CD4-positive, alpha-beta T cell treated with Interferon alpha-2 for 1 hour (primary cell): ENCODE measurements at places on chromosomes 4 and X.

DNA sequence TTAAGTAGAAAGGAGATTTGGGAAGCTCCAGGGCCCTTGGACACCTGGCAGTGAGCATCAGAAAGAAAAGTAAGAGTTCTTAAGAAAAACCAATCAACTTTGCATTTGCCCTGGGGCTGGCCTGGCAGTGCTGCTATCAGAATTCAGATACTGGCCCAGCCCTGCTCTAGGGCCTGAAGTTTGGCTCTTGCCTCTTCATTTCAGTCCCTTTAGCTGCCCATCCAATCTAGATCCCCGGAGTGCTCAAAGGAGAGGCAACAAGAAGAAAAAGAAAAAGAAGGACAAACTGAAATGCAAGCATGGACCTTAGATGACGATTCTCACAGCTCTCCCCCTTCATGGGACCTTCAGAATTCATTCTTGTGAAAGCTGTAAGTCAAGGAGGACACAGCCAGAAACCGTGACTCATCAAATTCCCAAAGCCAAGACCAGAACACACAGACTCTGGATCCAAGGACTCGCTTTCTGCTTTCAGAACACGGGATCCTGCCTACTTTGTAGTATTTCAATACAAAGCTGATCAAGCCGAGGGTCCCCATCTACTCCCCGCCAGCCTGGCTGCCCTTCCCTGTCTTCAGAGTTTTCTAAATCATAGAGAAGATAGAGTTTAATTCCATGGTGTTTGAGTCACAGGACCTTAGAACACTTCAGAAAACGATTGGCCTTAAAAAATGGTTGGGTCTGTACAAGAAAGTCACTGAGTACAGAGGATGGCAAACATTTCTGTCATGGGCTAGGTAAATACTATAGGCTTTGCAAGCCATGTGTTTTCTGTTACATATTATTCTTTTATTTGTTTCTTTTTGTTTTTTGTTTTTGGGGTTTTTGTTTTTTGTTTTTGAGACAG lies 103.7 kb downstream of the RBM47 start:
- DNase-seq = no peak

DNA sequence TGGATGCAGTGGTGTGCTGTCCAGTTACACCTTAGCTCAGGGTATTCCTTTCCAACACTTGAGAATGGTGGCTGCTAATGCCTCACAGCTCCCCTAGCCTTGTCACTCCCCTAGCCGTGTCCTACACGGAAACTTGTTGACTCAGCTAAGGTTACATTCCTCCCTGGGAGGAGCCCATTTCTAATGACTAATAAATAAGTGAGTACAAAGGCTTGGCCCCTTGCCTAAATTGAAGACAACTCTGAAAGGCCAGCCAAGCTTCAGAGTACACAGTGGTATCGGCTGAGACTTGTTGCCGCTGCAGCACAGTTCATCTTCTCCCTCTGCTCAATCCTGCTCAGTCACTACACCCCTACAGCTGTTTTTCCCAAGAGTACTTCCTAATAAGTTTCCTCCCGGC lies 21.2 kb upstream of the SLC25A31 start:
- DNase-seq = no peak

DNA sequence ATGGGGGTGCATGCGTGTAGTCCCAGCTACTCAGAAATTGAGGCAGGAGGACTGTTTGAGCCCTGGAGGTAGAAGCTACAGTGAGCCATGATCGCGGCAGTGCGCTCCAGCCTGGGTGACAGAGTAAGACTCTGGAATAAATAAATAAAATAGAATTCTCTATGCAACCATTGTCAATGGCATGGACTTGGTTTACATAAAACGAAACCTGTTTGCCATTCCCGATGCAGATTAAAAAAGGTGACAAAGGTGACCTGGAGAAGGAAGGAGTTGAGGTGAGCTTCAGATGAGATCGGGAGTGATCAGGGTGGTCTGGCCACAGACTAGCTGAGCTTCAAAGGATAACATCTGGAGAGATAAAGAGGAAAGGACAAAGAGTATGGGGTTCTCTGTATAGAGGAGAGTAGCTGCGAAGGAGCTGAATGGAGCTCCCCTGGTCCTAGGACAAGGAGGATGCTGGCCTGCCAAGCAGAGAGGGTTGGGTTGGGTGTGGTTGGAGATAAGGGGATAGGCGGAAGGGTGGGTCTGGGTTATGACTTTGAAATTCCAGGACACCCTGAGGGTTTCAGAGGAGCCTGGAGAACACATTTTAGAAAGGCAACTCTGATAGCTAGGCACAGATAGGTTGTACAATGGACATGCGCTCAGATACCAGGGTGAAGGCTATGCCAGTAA lies 98.6 kb downstream of the RBM47 start:
- no peak for DNase-seq

DNA sequence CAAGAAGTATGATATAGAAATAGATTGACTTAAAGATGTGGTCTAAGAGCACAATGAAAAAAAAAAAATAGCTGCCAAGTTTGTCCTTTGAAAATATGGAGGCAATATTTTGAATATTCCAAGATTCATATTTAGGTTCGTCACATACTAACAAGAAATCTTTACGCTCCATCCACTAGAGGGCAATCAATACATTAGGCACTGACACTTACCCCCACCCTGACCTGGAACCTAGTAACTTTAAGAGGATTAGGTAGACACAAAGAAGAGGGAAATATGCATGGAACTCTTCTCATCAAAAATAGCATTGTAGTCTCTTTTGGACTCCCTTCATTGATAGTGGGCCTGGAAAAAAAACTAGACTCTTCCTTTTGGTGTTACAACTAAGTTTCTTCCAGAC lies 1108.1 kb downstream of the PCDH19 start:
- DNase-seq = no peak

DNA sequence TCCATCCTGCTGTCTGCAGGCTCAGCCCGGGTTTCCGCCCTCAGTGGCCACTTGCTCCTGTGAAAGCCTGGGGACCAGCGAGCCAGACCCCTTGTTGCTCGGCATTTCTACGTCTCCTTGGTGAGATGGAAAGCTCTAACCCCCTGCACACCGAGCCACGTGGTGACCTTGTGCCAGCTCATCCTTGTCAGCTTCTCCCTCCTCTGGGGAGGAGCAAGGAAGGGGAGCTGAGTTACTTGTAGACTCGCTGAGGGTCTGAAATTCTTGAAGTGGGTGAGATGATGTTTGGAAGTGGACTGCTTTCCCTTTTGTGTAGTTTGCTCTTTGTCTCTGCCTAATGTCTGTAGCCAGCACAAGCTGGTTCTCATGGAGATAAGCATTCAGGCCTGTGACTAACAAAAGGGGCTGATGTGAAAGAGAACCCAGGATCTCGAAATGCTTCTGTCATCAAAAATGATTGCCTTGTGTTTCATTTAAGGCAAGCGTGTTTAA lies 29.3 kb downstream of the RGS12 start:
- no peak for DNase-seq

- no peak for DNase-seq
Observed at GRCh38 chr4:187128222-187128621, 404.6 kb upstream of the FAT1 start.

GRCh38 chr4:7630568-7631287 lies 196.0 kb upstream of the PSAPL1 start:
- no peak for DNase-seq

DNA sequence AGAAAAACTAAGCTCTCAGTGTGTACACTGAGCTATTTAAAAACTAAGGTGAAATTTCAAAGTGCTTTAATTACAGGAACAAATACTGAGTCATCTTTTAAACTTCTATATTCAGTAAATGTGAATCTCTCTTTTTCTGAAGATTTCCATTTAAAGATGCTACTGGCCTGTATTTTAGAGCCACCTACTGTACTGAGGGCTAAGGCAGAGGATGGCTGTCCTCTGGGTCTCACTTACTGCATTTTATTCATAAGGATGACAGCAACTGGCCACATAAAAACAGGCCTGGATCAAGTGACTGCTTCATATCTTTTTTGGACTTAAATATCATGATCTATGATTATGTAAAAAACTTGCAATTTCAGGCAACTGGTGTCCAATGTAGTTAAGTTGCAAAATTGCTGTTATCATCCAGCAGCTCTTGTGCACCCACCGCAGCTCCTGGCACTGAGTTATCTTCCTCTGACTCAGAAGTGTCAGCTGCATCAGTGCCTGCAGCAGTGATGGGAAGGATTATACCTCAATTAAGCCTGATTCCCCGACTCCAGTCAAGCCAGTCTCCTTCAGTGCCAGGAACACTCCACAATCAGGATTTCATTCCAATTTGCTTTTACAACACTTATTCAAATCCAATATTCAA lies 1073.7 kb downstream of the PDHA2 start:
- DNase-seq = no peak

GRCh38 chr4:154018659-154019058 lies 229.8 kb upstream of the SFRP2 start:
- DNase-seq = peak; percentile 15

GRCh38 chr4:40322811-40323210 lies 12.3 kb upstream of the CHRNA9 start:
- DNase-seq = no peak

DNA sequence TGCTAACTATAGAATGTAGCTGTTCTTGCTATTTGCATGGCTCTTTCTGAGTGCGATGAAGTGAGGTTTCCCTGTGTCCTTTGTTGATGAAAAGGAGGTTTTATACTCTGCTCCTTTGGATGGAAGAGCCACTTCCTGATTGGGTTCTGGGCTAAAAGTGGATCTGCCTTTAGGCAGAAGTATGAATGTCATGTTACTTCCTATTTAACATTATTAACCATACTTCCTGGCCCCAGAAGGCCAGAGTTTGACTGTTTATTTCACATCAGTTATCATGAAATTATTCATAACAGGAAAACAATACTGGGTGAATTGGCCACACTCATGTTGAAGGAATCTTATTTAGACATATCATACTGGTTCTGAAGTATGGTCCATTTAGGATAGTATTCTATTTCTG lies 386.2 kb downstream of the PCDH7 start:
- DNase-seq = no peak

DNA sequence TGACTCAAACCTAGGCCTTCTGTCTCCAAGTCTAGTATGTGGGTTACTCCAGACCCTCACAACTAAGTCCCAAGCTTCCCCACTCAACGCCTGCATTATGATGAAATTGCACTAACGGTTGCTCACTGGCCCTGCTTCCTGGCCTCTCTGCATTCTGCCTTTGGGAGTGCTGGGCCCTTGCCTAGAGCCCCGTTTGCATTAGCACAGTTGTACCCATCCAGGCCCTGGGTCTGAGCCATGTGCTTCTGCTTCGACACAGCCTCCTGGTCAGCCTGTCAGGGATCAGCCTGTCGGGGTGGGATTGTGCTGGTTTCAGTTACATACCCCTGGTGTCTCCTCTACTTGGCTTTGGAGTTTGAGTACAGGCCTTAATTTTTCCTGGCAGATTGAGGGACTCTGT lies 58.4 kb downstream of the DCUN1D4 start:
- no peak for DNase-seq

DNA sequence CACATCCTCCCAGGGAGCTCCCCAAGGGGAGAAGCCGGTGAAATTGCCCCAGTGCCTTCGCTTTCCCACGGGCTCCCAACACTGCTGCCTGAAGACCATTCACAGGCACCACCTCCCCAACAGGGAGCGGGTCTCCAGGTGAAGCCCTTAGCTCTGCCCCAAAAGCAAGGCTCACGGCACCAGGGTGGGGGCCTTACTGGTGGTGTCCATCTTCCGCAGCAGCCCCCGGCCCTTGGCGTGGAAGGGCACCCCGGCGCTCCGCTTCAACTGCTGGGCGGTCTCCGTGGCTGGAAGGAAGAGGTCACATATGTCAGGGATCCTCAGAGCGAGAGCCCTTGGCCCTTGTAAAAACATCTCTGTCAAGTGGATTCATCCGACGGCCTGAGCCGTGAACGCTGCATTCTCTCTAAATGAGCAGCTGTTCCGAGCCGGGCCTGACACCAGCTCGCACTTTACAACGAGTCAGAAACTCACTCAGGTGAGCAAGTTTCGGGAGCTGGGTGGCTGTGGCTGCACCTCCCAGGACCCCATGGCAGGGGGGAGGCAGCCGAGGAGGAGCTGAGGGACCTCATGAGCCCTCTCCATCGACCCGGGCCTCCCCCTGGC lies 20.9 kb downstream of the NELFA start:
- no peak for DNase-seq

DNA sequence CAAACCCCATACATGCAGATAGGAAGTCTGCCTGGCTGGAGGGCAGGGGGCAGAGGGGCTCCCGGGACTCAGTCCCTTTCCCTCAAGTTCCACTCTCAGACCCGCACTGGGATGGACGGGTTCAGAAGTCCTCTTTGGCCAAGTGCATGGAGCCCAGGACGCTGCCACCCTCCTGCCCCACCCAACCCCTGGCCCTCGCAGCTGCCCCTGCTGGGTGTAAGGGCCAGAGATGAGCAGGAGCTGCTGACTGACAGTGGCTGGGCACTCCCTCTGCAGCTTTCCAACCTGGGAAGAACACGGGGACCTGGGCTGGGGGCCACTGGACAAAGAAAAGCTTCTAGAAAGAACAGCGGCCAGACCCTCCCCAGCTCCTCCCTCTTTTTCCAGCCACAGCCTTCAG lies 3.4 kb downstream of the L1CAM start:
- no peak for DNase-seq

GRCh38 chr4:61312526-61312925 lies 112.4 kb downstream of the ADGRL3 start:
- DNase-seq = no peak

- peak; percentile 3 for DNase-seq
Observed at GRCh38 chr4:56803471-56803870, 18.0 kb downstream of the SPINK2 start.

DNA sequence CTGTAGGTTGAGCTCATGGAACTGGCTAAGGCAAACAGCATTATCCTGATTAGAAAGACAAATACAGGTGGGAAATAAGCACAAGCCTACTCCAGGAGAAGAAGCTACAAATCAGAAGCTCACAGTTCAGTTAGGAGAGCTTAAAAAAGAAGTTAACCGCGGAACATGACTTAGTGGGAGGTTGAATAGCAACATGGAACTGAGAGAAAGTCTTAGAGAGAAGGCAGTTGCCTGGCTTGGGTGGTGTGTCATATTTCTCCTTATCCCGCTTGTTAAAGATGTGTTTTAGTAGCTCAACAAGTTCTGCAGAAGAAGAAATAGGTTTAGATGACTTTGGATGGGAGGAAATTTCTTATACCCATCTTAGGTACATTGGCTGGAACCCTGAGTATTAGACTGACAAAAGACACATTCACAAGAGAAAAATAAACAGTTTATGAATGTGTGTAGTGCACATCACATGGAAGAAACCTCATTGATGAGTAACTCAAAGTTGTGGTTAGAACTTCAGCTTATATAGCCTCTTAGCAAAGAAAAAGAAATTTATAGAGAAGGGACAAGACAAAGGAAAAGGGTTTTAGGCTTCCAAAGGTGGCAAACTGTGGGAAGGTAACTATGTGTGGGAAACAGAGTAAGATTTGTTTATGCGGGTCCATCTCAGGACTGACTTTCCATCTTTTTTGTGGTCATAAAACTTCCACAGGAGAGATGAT lies 37.4 kb upstream of the RXFP1 start:
- DNase-seq = no peak

DNA sequence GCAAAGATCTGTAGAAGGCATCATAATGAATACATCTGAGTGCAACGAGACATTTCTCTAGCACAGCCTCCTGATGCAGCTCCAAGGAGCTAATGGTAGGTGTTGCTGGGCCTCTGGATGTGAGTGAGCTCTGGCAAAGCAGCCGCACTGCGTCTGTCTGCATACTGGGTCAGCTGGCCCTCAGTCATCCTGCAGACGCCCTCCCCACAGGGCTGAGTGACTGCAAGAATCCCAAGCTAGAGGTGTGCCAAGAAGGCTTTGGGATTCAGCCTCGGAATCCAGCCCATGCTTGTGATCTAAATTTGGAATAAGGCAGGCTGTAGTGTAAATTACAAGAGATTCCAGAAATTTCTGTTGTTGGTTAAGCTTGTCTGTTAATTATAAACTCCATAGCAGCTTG lies 18.5 kb downstream of the HERC3 start:
- no peak for DNase-seq
